ENCODE measurements at places on chromosomes 12 and 14.

- DNase-seq: no peak
Observed at GRCh38 chr12:79400481-79400880, 290.3 kb downstream of the PAWR start.

- peak; percentile 60 for DNase-seq
Observed at GRCh38 chr14:72904840-72905561, 11.1 kb upstream of the DPF3 start.

DNA sequence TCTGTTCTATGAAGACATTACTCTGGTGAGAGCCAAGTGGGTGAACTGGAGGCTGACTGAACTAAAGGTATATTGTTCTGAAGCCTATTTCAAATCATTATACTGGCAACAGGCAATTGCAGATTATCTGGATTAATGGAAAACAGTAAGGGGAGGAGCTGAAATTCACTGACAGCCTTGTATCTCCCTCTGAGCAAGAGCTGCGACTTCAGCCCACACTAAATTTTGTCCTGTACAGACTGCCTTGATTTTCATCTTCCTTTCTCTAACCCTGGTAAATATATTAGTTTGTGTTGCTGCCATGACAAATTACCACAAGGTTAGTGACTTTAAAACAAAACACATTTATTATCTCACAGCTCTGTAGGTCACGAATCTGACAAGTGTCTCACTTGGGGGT is 231.1 kb downstream of the SLC2A13 start:
- no peak for DNase-seq

GRCh38 chr12:112422531-112422930 is 3.8 kb downstream of the PTPN11 start:
- peak; percentile 14 for DNase-seq
